ENCODE measurements at places on chromosomes 1 and 21.

DNA sequence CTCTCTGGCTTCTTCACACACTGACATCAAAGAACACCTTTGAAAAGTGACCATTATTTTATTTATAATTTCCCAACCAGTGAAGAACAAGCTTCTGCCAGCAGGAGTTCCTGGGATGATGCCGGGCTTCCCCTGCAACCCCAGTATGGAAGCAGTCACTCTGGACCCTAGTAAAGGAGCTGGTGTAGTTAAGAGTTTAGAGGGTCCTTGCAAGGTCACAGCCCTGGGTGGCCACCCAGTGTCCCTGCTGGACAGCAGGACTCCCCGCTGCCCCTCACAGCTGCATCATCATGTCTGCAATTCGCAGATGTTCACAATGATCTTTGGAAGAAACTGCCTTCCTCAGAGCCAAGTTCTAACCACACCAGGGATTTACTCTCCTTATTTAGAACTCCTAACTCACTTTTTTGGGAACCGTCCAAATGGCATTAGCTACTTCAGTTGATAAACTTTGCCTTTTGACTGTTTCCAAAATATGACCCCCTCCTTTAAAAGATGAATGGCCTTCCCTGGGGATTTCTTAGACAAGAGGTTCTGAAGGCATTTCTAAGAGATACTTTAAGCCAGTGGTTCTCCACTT, 90.6 kb downstream of the HIVEP3 start:
- DNase-seq = no peak

DNA sequence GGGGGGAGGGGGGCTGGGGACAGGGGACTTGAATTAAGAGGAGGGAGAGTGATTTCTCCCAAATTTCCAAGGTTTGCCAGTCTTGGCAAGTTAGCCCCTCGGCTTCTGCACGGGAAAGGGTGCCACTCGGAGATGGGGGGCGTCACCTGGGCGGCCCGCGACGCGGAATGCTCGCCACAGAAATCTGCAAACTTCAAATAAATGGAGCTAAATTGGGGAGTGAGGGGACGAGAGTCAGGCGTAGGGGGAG, 885 bp upstream of the SSBP3 start:
- DNase-seq = no peak

DNA sequence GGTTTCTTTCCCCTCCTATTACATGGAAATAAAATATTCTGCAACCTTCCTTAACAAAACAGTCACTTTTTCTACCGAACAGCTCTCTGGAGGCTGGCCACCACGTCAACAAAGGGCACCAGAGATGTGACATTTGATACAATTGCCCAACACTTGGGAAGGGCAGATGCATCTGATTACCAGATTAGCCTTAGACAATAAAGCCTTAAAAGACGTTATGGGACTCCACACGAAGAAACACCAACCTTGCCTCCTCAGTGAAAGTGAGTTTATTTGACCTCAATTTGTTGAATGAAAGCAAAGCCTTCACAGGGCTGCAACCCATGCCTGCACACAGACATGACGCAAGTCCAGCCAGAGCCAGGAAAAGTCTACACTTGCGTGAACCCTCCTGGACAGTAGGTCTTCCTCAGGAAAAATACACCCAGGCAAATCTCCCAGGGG, 136.1 kb downstream of the TGFBR3 start:
- DNase-seq = peak; percentile 53

- no peak for DNase-seq
Measured at GRCh38 chr1:219701476-219701875, 88.6 kb upstream of the ZC3H11B start.

DNA sequence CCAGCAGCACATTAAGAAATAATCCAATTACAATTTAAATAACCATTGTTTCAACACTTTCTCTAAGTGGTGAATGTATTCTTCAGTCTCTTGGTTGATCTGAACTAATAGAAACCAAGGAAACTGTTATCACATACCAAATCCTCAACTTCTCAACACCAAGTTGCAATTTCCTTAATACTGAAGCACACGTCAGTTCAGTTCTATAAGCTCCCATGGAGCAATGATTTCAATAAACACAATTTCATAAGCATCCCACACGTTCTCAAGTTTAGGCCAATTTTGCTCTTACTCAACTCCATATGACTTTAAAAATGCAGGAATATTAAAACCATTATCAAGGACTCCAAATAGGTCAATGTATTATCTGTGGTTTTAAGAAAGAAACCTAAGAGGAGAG, 5.8 kb upstream of the ERG start:
- DNase-seq = no peak

GRCh38 chr1:31400393-31400792, 12.6 kb upstream of the SERINC2 start:
- no peak for DNase-seq

DNA sequence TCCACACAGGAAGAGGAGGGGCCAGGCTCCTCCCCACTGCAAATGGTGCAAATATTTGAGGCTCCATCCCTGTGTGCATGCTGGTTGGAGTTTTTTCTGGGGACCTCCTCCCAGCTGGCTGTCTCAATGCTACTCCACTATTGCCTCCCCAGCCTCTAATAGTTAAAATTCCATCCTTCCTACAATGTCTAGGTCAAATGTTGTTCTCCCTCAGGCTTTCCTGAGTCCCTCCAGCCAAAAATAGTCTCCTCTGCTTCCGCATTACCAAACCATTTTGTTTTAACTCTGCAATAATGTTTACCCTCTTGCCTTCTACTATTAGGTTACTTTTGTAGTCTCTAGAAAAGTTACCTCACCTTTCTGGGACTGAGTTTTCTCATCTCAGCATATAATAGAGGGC, 29.6 kb upstream of the FMO1 start:
- no peak for DNase-seq

DNA sequence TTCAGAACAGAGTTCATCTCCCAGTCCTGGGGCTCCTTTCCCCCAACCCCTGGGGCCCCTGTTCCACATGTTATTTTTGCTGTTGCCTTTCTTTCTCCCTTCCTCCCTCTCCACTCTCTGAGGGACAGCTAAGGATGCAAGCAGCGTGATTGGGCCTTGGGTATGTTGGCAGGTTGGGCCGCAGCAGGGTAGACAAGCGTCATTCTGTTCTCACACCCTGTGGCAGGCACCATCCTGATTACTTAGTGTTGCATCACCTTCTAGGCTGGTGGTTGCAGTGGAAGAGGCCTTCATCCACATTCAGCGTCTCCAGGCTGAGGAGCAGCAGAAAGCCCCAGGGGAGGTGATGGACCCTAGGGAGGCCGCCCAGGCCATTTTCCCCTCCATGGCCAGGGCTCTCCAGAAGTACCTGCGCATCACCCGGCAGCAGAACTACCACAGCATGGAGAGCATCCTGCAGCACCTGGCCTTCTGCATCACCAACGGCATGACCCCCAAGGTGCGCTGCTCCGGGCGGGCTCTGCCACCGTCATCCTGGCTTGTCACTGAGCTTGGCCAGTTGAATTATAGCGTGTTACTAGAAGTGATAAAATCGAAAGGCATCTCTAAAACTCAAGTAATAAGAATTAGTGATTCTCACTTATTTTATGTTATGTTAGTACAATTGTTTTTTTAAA, 43.4 kb downstream of the VANGL1 start:
- DNase-seq = no peak

- no peak for DNase-seq
Measured at GRCh38 chr1:226980122-226980560, 40.0 kb downstream of the COQ8A start.

- DNase-seq = peak; percentile 81
Measured at GRCh38 chr21:14215971-14216641, at the start of gene RBM11. Gene RBM11, plus strand, starts transcription at chr21:14216157. Its CDS starts 30 bp downstream, at chr21:14216187.

Data from cardiac septum (tissue), 1 donor.